ENCODE measurements at places on chromosomes 12 and 14. TPM values are rescaled to one million over a fixed set of nuclear protein-coding genes. Genes with fewer than 3 reads are reported as not detected.

Gene BCL11B
- total RNA-seq, result 10.4 TPM

Gene SLC10A1
- total RNA-seq, result not detected

Gene FCF1
- 40.3 TPM for total RNA-seq

Gene FOXA1
- 87.7 TPM for total RNA-seq

Gene PPP1R36
- total RNA-seq, result 2.2 TPM

Gene RTL1
- not detected for total RNA-seq

Gene DHH
- 0.52 TPM for total RNA-seq

Gene RFLNA
- 44.8 TPM for total RNA-seq

Gene EMC9
- 49.6 TPM for total RNA-seq

Gene TMTC2
- 20.6 TPM for total RNA-seq

Gene AHNAK2
- 21.5 TPM for total RNA-seq

Gene DHRS2
- 0.56 TPM for total RNA-seq

Gene KCNC2
- 0.16 TPM for total RNA-seq

Gene IL31
- total RNA-seq, result not detected

Gene CSRP2
- 5.8 TPM for total RNA-seq

Gene ITGA7
- total RNA-seq, result 10.8 TPM

Gene STRN3
- total RNA-seq, result 23.6 TPM

Gene REP15
- total RNA-seq, result 33.4 TPM

Gene C12orf60
- total RNA-seq, result 0.42 TPM

Measured in colonic mucosa (tissue), 4 donors.